Stimulated activated CD8-positive, alpha-beta memory T cell treated with anti-CD3 and anti-CD28 coated beads, Interleukin-4, amount 100 ng/mL, for 4 hours (primary cell): ENCODE measurements at places on chromosomes 3 and 15.

GRCh38 chr15:87349181-87349580 lies 907.4 kb downstream of the NTRK3 start:
- no peak for DNase-seq

GRCh38 chr15:77494073-77494867 lies 73.6 kb downstream of the HMG20A start:
- no peak for DNase-seq

- DNase-seq = no peak
These were observed 25.1 kb upstream of the GAP43 start for GRCh38 chr3:115598216-115598615.

DNA sequence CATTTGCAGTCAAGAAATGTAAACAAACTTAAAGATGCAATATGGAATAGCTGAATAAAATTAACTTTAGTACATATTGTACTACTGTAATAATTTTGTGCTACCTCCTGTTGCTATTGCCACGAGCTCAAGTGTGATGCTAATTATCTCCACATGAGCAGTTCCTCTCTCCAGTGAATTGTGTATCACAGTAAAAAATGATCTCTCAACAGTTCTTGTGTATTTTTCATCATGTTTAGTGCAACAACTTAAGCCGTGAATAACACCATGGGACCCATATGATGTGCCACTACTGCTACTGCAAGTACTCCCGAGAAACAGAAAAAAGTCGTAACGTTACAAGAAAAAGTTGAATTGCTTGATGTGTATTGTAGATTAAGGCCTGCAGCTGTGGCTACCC lies 12.4 kb downstream of the RIOX2 start:
- DNase-seq = no peak

GRCh38 chr15:71889385-71889784 lies 79.0 kb downstream of the NR2E3 start:
- DNase-seq = no peak

- DNase-seq = no peak
These were observed 18.1 kb upstream of the RAF1 start for GRCh38 chr3:12681943-12682390.

DNA sequence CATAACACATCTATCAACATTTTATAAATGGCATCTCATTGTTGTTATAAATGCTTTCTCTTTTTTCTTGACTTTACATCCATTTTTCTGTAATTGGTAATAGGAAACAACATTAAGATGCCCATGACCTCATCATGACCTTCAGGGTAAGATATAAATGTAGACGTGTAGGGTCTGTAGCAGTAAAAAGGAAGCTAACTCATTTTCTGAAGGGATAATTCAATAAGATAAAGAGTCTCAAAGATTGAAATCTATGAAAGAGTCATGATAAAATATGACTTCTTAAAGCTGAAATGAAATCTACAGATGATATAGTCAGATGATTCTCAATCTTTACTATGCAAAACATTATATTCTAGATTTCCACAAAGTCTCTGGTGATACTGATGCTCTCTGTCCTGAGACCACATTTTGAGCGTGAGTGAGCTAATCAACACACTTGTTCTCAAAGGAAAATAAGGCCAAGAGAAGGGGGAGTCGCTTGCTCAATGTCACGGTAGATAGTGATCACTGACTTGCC lies 38.5 kb downstream of the TPRG1 start:
- DNase-seq = no peak
